ENCODE measurements at places on chromosomes 2 and 18.

DNA sequence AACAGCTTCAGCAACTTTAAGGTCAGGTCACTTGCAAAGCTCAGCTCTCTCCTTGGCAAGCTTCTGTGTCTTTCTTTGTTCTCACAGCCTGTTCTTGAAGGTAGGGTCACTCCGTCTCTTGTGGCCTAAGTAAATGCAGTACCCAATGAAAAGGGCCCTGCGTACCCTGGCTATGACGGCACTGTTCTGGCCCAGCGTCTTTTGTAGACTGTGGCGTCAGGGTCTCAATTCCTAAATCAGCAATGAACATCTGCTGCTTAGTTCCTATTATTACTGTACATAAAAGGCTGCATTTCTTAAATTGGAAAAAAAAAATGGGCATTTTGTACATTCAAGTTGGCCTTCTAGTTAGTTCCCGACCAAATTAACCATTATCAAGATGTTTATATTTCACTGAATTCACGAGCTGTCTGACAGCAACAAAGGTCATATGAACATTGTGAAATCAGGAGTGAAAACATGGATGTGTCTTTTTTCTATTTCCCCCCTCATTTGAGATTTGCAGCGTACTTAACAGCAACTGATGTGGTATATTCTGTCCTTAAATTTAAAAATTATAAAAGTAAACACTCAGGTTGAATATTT is 17.0 kb upstream of the MTCL1 start:
- no peak for DNase-seq

GRCh38 chr2:239124152-239124899 is 276.4 kb downstream of the TWIST2 start:
- no peak for DNase-seq

DNA sequence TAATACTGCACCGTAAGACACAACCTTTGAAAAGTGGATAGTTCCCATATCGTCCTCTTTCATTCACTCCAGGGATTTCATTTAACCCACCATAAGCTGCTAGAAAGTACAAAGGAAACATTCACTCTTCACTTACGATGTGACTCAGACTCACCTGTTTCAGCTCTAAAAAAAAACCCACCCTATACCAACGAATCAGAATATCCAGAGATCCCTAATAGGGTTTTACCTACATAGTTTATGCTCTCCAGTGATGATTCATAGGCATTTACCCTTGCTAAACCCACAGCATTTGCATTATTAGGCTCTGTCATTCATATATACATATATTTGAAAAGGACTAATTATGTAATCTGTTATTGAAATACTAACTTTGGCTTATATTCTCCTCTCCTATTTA is 60.2 kb downstream of the PRPF40A start:
- DNase-seq = no peak

- no peak for DNase-seq
These were observed 76.0 kb upstream of the SALL3 start for GRCh38 chr18:78903436-78904178.

GRCh38 chr2:86038291-86039081 is 67.2 kb downstream of the POLR1A start:
- peak; percentile 54 for DNase-seq

DNA sequence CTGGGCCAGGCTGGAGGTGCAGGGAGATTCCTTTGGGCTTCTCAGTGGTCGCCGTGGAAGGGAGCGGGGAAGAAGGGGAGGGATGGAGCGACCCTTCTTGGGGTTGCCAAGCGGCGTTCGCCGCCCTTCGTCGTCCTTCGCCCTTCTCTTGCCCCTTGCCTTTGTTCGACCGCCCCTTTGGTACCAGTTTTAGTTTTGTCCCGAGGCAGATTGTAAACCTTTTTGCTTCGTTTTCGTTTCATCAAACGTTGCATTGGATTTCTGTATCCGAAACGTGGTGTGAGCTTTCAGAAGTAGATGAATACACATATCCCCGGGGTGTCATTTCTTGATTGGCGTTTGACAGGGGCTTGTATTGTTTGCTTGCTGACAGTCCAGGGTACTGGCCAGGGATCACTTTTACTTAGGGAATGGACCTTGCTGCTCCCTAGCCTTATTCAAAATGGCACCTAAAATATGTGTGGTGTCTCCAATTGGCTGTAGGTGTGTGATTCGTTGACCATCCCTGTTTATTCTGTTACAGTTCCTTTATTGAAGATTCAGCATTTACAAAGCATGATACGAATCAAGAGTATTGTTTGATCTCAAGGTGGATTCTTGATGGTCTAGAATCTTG is 788 bp downstream of the USP14 start:
- no peak for DNase-seq

DNA sequence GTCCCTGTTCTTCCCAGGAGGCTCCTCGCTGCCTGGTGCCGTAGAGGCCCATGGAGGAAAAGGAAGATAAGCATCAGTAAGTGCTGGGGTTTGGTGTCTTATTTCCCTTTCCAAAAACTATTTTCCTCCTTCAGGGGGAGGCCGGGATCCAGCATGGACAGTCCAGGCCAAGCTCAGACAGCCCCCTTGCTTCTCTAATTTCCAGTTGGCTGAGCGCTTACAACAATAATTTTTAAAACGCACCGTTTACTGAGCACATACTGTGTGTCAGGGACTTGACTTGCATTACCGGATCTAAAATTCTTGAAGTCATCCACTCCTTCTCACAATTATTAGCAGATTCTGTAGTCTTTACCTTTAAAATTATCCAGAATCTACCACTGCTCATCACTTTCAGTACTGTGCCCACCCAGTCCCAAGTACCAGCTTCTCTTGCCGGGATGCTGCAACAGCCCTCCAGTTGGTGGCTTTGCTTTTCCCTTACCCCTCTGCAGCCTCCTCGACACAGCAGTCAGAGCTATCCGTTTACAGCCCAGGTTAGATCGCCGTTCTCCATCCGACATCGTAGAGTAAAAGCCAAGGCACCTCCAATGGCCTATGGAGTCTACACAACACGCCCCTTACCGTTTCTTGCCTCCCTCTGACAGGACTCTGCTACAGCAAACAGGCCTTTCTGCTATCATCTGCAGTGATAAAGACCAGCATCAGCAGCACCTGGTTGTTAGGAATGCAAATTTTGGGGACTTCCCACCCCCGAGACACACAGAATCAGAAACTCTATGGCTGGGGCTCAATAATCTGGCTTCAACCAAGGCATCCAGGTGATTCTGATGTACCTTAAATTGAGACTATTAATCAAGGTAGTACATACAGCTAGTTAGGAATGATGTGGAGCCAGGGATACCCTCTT is 75.2 kb upstream of the TSPYL6 start:
- DNase-seq = no peak

GRCh38 chr2:157895531-157895930 is 19.4 kb upstream of the ACVR1 start:
- no peak for DNase-seq

- DNase-seq = no peak
These were observed 258.3 kb downstream of the CYRIA start for GRCh38 chr2:16407358-16407757.

GRCh38 chr2:61707984-61708852 is 145.6 kb downstream of the FAM161A start:
- DNase-seq = no peak

GRCh38 chr2:174174741-174175140 is 73.6 kb downstream of the OLA1 start:
- DNase-seq = no peak

GRCh38 chr18:49819823-49820671 is 6.7 kb upstream of the ACAA2 start:
- peak; percentile 22 for DNase-seq

DNA sequence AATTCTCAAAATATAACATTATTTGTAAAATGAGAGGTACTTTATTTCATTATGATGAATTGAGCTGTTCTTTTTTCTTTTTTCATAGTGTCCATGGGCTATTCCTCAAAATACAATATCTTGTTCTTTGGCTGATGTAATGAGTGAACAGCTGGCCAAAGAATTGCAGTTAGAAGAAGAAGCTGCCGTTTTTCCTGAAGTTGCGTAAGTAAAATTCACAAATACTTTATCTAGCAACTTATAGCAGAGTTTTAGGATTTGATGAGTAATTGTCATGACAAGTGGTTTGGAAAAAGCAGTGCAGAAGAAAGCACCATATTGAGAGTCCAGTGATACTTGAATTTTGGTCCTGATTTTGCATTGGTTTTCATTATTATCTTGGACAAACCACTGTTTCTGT is 9.8 kb downstream of the RIOK3 start:
- DNase-seq = no peak

GRCh38 chr2:21427606-21428005 is 303.8 kb downstream of the TDRD15 start:
- DNase-seq = no peak

DNA sequence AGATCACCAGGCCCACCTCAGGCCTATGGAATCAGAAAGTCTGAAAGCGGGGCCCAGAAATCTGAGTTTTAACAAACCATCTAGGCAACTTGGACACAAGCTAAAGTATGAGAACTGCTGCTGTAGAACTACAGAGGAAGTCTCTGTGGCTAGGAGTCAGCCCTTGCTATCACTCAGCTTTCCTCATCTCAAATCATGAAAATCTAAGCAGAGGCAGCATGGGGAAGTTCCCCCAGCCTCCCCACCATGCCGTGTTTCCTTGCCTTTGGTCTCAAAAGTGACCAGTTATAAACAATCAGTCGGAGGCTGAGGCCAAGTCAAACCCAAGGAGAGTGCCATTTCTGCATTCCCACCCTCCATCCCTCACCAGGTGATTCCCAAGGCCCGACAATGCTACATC is 404.7 kb downstream of the BCL11A start:
- DNase-seq = no peak

- no peak for DNase-seq
These were observed 135.6 kb downstream of the GALNT14 start for GRCh38 chr2:31002537-31003150.

DNA sequence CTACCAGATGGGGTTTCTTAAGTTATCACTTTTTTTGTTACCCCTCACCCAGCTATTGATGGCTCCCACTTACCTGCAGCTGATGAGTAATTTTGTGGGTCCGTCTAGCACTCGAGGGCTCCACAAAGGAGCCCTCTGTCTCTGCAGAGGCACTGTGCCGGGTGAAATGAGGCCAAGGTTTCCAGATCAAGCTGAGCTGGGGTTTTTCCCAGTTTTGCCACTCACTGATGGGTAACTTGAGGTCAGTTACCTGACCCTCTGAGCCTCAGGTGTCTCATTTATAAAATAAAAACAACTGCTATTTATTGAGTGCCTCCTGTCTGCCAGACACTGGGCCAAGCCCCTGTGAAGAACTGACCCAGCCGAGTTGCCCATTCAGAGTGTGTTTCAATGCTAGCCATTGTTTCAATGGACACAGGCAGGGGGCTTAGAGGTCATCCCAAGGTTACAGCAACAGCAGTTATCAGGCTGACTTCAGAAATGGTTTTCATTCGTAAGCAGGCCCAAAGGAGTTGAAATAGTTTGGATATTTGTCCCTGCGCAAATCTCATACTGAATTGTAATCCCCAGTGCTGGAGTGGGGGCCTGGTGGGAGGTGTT is 192.9 kb downstream of the NCK2 start:
- no peak for DNase-seq

GRCh38 chr18:3631887-3632286 is 181.9 kb downstream of the TGIF1 start:
- no peak for DNase-seq

- DNase-seq = no peak
These were observed 12.0 kb downstream of the MRPL35 start for GRCh38 chr2:86211033-86211795.

- no peak for DNase-seq
These were observed 81.4 kb downstream of the LYPD1 start for GRCh38 chr2:132588576-132588975.

GRCh38 chr2:71360434-71360975 is 28.9 kb downstream of the ZNF638 start:
- DNase-seq = no peak

DNA sequence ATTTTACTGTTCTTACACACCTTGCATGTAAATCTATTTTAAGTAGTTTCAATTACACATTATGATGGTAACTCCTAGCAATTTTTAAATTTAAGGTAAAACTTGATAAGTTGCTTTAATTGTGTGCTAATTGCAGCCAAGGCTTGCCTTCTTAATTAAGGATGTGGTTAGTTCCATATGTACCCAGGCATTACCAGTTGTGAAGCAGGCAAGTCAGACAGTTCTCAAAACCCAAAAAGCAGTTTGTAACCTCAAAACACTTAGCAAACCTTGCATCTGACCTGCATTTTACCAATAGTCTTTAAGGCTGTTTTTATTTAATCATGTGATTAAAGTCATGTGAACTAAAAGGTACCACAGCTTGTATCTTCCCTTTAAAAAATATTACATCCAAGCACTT is 1159.4 kb downstream of the DSC3 start:
- DNase-seq = no peak

- DNase-seq = no peak
These were observed 89.9 kb upstream of the RANBP2 start for GRCh38 chr2:108629417-108629816.

GRCh38 chr2:215441560-215442400 is 5.9 kb upstream of the FN1 start:
- no peak for DNase-seq

DNA sequence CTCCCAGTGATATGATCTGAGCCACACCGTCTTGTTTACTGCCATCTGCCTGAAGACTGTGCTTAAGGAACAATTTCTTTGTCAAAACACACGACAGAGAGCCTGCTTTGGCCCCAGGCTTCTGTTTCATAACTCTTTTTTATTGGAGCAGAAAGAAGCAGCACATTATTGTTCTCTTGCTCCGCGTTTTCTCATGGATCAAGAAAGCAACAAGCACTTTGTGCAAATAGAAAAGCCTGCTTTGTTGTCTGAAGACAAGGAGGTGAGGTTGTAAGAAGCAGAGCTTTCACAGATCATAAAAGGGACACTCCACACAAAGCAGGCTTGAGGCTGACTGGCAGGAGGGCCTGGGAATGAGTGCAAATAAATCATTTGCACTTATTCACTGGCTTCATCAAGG is 118.3 kb upstream of the FAM136A start:
- no peak for DNase-seq

- DNase-seq = no peak
These were observed 422.3 kb downstream of the ZEB2 start for GRCh38 chr2:144097440-144098225.

DNA sequence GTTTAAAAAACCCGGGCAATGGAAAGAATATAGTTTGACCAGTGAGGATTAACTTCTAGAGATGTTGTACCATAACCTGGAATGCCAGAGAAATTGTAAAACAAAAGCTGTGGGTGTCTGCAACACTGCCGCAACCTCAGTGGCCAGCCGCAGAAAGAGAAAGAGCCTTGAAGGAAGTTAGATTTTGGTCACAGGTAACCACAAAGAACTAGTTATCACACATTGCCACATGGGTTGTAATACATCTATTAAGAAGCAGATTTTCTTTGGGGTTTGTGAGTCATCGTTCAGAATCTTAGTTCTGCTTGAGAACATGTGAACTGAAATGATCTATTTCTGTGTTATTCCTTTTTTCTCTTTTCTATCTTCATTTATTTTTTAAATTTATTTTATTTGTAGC is 222.9 kb upstream of the AGAP1 start:
- no peak for DNase-seq

DNA sequence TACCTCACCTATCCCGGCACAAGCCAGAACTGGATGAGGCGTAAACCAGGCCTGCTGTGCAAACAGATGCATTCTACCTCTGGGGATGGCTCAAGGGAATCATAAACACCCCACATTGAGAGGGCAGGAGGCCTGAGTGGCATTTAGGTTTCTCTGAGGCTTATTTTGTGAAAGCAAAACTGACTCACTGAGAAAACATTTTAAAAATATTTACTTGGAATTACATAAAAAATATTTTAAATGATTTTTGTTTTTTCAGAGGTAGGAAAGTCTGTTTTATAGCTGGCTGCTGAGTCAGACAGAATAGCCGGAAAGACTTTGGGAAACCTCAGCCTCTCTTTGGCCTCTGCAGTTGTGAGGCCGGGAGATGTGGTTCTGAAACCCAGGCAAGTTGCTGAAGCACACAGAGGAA is 244.1 kb downstream of the NCKAP5 start:
- DNase-seq = no peak
